ENCODE measurements at places on chromosomes 7 and 10.

- no peak for DNase-seq
Observed at GRCh38 chr7:37820708-37821468, 27.5 kb upstream of the NME8 start.

DNA sequence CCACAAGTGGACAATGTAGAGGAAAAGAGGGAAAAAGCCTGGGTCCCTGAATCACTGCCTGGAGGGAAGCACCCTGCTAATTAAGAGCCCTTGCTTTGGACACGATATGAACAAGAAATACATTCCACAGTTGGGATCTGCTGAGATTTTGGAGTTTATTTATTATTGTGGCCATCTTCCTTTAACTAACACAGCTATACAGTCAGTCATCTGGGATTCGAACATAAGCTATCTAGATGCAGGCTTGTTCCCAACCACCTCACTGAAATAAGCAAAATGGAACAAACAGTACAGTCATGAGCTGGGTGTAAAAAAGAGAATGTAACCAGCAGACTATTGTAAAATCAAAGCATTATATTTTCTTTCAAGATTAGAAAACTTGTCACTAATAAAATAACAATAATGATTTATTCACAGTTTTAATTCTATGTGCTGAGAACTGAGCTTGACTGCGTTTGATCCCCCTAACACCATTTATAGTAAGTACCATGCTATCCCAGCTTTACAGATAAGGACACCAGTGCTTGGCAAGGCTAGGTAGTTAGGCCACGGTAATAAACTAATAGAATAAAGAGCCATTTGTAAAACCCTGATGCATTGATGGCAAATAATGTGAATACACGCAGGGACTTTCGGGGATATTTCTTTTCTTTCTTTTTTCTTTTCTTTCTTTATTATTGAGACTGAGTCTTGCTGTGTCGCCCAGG, 223.8 kb upstream of the KLF6 start:
- no peak for DNase-seq

GRCh38 chr7:55441774-55442522, 76.8 kb downstream of the LANCL2 start:
- DNase-seq, result no peak

DNA sequence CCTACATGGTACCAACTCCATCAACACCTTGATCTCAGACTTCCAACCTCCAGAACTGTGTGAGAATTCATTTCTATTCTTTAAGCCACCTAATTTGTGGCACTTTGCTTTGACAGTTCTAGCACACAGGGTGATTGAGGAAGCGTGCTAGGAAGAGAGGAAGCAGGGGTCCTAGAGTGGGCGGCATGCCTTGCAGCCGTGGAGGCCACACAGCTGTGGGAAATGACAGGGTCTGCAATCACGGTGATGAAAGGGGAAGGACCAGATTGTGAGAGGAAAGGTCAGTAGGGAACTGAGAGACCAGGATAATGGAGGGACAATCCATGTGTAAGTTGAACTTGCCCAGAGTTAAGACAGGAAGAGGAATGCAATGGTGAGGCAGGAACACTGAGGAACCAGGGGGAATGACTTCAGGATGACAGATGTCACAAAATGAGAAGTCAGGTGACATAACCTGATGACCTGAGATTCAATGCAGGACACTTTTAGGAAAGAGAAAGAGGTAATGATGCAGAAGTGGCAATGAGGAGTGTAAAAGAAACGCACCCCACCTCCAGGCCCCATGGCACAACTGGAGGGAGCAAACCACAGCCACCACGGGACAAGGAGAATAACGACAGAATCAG, 87.3 kb upstream of the PIK3CG start:
- no peak for DNase-seq

DNA sequence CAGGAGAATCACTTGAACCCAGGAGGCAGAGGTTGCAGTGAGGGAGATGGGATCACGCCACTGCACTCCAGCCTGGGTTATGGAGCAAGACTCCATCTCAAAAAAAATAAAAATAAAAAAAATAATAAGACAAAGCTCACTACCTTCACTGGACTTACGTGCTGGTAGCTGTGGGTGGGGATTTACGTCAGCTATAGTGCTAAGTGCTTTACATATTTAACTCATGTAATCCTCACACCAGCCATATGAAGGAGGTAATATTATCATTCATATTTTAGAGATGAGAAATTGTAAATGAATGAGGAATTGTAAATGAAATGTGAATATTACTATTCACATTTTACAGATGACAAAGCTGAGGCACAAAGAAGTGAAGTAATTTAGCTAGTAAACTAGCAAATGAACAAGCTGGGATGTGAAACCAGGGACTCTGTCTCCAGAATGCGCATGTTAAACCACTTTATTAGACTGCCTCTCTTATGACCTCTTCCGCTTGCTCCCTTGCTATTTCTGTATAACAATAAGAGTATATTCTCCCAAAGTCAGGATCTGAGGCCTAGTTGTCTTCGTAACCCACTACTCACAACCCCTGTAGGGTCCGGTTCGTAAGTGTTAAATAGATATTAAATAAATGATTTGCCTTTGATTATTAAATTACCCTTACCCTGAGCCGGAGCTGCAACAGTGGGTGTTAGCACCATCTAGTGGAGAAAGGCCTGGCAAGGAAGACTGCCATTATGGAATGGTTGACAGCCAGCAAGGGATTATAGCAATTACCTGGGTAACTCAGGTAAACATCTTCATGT, 70.2 kb downstream of the HTR7 start:
- no peak for DNase-seq

- DNase-seq, result no peak
Observed at GRCh38 chr7:141354251-141354650, 197.0 kb upstream of the AGK start.

- DNase-seq, result no peak
Observed at GRCh38 chr10:7967035-7967434, 87.5 kb upstream of the GATA3 start.

DNA sequence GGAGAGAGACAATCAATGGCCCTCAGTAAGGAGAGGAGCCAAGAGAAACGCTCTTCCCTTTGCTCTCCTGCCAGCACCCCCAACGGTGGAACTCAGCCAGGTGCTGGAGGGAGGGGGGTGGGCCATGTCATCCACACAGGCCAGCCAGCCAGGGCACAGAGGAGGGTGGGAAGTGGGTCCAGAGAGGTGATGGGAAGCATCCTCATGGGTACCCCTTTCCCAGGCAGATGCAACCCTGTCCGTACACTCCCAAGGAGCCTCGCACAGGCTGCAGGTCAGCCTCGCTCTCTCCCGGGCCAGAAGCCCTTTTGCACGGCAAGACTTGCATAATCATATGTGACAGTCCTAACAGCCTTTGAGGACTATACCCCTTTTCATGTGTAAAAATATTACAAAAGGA, 142.0 kb upstream of the NAMPT start:
- no peak for DNase-seq

DNA sequence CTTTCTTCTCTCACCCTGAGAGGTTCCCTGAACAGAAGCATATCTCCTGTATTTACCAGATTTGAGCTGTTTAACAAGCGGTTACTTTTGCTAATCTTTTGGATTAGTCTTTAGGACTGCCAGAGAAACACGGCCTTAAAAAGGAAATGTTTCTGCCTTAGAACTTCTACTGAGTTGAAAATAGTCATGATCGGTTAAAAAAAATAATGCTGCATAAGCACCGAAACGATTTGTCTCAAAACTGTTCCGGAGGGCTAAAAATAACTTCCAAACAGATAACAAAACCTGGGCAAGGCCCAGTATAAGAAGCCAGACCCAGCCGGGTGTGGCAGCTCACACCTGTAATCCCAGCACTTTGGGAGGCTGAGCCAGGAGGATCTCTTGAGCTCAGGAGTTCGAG, 43.3 kb upstream of the CYTH3 start:
- DNase-seq, result no peak

DNA sequence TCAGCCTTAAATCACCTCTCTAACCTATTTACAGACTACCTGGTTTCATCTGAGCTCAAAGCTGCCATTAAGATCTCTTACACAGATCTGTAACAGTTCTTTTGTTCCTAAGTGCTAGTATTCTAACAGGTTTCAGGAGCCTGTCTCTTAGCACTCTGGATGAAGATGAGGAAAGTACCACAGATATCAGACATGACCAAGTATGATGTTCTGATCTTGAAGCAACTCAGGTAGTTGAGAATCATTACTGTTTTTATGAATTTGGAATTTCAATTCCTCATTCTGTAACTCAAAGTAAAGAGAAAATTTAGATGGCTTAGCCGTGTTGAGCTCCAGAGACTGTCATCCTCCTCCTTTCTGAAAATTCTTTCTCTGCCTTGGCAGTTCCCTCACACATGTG, 30.8 kb downstream of the CCDC186 start:
- DNase-seq, result no peak

- DNase-seq, result no peak
Observed at GRCh38 chr7:80632819-80633218, 5.6 kb upstream of the CD36 start.

DNA sequence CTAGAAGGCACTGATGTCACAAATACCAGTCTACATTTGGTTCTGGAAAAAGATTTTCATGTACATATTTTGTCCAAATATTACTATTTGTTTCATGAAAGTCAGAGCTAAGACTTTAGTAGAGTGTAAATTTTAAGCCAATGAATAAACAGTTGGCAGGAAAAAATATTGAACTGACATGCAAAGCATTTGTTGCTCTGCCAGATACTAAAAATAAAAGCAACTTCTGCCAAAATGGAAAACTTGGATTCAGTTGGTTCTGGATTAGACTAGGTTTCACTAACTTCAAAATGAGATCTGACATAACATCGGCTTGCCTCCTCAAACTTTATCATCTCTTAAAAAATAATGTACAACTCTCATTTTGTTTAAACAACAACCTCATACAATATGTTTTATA, 34.9 kb downstream of the FAM204A start:
- DNase-seq, result no peak

DNA sequence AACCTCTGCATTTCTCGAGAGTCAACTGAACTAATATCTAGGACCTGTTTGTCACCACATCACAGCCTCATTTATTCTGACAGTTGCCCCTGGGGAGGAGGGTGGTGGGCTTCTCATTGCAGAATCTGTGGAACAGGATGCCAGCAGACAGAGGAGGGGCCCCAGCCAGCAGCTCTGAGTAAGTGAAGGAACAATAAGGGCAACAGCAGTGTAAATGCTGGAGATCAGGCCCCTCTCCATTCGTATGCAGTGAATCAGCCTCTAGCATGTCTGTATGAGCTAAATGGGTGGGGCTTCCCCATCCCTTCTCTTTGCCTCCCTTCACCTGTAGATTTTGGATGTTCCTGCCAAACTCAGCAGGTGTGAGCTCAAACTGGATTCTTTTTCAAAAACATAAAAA, 7.7 kb upstream of the CPVL start:
- DNase-seq, result no peak

GRCh38 chr7:15476531-15476918, 85.3 kb downstream of the AGMO start:
- DNase-seq, result no peak

DNA sequence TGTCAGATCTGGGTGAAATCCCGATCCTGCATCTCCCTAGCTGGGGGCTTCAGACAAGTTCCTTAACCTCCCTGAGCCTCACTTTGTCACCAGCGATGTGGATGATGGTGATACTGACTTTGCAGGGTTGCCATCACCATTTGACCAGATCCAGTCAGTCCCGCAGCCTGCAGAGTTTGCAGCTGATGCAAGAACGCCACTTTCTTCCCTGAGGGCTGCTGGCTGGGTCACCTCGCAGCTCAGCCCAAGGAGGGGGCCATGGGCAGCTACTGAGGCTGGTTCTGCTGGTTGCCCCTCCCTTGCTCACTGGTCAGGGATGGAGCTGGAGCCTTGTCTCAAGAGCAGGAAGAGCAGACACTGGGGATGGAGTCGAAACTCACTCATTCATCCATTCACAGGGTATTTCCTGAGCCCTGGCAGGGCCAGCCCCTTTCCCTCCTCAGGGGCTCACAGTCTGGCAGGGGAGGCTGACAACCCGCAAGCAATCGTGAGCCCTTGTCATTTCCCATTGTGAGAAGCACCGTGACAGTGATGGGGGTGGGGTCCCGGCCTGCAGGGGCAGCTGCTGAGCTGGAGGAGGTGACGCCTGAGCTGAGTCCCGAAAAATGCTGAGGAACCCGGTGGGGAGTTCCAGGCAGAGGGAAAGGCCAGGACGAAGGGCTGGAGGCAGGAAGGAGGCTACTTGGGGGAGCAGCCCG, 111.1 kb upstream of the TCF7L2 start:
- DNase-seq, result no peak

GRCh38 chr7:16648551-16648950, 2.6 kb downstream of the BZW2 start:
- DNase-seq, result no peak

DNA sequence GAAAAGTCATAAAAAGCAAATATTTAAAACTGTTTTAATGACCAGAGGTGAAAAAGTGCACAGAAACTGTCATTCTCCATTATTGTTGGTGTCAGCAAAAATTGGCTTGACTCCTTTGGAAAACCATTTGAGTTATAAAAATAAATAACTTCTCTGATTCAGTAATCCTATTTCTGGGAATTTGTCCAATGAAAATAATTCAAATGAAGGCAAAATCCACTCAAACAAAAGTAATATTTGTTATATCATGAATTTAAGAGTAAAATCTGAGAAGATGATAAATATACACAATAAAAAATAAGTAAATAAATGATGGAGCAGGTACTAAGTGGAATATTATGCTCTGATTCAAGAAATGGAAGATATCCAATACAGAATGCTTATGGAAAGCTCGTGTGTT, 326.6 kb upstream of the KLF6 start:
- no peak for DNase-seq

DNA sequence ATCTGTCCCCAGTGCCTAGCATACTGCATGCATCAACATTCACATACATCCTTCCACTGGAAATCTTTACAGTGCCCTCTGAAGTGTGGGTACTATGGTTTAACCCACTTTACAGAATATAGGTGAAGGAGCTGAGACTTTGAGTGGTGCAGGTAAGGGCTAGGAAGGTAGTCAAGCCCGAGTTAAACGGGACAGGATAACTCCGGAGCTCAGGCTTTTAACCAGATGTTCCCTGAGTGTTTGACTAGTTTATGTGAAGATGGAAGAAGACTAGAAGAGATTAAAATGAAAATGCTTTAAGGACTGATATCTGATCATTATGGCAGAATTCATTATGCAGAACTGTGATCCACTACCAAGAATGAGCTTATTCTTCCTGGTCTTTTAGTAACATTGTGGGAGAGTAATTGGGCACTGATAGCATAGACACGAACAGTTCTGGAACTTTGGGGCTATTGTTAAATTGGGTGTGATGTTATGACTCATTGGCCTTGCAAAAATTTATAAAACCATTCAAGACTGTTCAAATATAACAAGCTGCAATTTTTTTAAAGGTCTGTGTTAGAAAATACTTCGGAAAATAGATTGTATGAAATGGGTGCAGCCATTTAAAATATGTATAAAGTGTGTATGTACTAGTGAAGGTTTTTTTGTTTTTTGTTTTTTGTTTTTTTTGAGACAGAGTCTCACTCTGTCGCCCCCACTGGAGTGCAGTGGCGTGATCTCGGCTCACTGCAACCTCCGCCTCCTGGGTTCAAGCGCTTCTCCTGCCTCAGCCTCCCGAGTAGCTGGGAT, 4.4 kb downstream of the CUL1 start:
- DNase-seq, result no peak

- no peak for DNase-seq
Observed at GRCh38 chr7:112093409-112093808, 112.8 kb downstream of the DOCK4 start.

Data from dorsolateral prefrontal cortex (tissue), 122 donors.